Upper lobe of left lung (tissue), 6 donors: ENCODE measurements at places on chromosomes 7 and 10. TPM values are rescaled to one million over a fixed set of nuclear protein-coding genes. Genes with fewer than 3 reads are reported as not detected.

- no peak for DNase-seq
These were observed 309.3 kb upstream of the KCND2 start for GRCh38 chr7:119963654-119964053.

- DNase-seq: no peak
These were observed 64.7 kb downstream of the MKX start for GRCh38 chr10:27680691-27681605.

DNA sequence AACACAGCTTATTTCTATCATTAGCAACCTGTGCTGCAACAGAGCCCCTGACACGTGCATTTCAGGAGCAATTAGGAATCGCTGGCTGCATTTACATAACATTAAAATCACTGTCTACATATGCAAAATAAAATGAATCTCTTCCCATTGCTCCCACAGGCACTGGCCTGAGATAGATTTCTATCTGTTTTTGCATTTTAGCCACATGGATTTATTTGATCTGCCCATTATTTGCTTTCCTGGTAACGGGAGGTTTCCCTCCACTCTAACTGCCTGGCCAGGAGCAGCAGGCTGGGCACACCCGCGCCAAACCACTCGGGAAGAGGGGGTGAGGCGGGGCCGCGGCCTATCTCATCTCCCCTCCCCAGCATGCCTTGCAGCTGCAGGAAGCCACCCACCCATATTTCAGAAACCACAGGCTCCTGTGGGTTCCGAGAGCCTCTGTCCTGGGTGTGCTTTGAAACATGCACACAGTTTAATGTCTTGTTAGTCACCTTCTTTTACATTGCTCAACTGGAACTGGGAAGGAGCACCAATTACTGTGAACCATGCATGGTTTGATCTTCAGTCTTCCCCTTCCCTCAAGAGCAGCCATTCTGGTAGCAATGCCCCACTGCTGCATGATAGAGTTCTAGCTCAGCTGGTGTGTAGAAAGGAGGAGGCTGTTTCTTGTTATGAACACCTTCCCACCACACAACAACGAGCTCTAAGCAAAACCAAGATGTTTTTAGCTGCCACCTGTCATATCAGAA lies 37.7 kb upstream of the IKZF1 start:
- peak; percentile 83 for DNase-seq

The ADCY1 gene
- 1.0 TPM for total RNA-seq

DNA sequence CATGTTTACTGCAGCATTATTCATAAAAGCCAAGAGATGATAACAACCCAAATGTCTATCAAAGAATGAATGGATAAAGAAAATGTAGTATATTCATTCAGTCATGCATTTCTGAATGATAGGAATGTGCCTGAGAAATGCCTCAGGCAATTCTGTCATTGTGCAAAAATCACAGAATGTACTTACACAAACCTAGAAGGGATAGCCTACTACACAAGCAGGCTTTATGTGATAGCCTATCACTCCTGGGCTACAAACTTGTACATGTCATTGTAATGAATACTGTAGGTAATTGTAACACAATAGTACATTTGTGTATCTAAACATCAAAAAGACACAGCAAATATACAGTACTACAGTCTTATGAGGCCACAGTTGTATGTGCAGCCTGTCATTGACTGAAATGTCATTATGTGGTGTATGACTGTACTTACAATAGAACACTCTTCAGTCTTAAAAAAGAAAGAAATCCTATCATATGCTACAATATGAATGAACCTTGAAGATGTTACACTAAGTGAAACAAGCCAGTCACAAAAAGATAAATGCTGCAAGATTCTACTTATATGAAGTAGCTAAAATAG lies 141.8 kb upstream of the GPR22 start:
- no peak for DNase-seq

The MYPN gene
- total RNA-seq: not detected

DNA sequence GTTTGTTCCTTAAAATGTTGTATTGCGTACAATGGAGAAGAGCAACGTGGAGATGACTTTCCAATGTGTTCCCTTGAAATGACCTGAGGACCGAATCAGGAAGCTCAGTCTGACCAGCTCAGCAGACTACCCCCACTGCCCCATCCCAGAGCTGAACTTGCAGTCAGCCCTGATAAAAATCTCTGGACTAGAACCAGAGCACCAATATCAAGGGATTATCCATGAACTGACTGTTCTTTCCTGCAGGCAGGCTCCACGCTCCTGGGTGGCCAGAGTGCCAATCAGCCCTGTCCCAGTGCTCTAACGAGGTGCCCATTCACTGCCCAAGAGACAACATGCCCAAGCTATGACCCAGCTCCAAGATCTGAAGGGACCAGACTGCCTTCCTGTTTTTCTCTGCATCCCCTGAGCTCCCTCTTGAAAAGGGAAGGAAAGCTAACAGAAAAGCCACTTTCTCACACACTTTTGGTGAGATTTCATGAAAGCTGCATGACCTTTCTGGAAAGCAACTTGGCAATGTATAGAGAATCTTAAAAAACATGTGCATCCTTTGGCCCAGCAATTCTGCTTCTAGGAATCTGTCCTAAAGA lies 130.2 kb downstream of the KCNMA1 start:
- no peak for DNase-seq

The SPDYE11 gene
- not detected for total RNA-seq

The GARIN1A gene
- total RNA-seq: 24.1 TPM

The HTR7 gene
- total RNA-seq: not detected

The HOXA1 gene
- total RNA-seq: not detected

DNA sequence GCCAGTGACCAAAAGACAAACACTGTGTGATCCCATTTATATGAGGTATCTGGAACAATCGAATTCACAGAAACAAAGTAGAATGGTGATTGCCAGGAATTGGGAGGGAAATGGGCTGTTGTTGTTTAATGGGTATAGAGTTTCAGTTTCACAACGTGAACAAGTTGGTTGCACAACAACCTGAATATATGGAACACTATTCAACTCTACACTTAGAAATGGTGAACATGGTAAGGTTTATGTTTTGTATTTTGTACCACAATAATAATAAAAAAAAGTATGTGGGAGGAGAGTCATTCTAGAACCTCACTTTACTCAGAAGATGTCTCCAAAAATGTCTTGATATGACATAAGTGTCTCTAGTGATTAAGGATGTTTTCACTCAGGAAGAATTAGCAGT lies 85.2 kb upstream of the SGCE start:
- no peak for DNase-seq

- DNase-seq: no peak
These were observed 87.4 kb downstream of the ZNF467 start for GRCh38 chr7:149686011-149686410.

The CYP2E1 gene
- 1.5 TPM for total RNA-seq

- DNase-seq: no peak
These were observed 11.6 kb upstream of the FFAR4 start for GRCh38 chr10:93554760-93555432.

- no peak for DNase-seq
These were observed 15.2 kb downstream of the TMEM176B start for GRCh38 chr7:150784954-150785353.

The ETV1 gene
- total RNA-seq: 50.2 TPM

- peak; percentile 64 for DNase-seq
These were observed 13.9 kb downstream of the OSBPL3 start for GRCh38 chr7:24965831-24966708.

DNA sequence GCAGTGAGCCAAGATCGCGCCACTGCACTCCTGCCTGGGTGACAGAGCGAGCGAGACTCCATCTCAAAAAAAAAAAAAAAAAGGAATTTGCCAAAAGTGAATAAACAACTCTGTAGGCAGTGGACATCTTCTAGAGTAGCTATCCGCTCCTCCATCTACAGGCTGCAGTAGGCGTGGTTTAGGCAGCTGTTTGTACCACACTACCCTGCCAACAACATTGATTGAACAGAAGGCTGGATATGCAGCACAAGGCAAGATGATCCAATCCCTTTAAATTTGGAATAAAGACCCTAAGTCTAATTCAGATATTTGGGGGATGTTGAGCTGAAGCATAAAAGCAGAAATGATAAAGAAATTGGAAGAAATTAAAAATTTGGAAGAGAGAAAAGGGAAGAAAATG lies 141.6 kb downstream of the TES start:
- no peak for DNase-seq

The LRIT1 gene
- not detected for total RNA-seq

The NACAD gene
- 4.3 TPM for total RNA-seq

The ACTL6B gene
- total RNA-seq: not detected

The TRIM50 gene
- 0.55 TPM for total RNA-seq

- DNase-seq: no peak
These were observed 102.5 kb downstream of the TRIL start for GRCh38 chr7:28855538-28856217.

DNA sequence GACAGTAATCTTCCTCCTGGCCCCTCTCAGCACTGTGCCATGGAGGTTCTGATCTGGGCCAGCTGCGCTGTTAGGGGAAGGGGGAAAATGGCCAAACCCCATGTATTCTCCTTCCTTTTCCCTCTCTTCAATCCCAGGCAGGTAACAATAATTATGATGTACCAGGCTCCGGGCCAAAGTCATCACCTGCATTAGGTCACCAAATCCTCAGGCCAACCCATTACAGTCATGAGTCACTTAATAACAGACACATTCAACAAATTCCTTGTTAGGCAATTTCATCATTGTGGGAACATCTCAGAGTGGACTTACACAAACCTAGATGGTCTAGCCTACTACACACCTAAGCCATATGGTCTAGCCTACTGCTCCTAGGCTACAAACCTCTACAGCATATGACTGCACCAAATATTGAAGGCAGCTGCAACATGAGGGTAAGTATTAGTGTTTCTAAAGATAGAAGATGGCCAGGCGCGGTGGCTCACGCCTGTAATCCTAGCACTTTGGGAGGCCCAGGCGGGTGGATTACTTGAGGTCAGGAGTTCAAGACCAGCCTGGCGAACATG lies 2.2 kb upstream of the HSPB1 start:
- peak; percentile 78 for DNase-seq

DNA sequence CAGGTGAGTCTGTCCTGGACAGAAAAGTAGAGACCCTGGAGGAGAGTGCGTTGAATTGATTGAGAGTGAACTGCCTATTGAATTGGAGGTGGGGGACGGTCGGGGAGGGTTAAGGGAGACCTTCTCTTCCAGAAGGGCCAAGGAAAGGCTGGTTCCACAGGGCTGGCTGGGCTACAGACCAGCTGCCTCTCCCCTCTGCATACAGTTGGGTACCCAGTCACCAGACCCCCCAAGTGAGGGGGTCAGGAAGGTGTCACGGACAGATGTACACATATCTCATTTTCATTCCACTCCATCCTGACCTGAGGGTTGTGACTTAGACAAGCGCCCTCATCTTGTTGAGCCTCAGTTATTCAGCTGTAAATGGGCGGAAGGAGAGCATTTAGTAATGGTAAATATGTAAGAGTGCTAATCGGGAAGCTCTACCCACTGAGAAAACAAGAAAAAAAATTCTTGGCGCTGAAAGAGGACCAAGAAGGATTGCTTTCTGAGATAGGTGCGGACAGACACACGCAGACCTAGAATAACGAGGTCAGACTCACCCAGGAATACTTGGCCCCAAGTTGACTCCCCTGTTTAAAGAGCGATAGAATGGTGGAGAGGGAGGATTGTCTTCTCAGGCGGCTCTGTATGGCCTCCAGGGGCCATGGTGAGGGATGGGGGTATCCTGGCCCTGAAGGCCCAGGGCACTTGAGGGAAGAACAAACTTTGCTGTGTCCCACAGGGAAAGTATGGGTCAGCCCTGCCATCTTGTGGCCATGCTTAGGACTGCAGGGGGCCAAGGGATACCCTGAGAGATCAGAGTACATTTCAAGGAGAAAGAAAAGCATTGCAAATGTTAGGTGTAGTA lies 7.2 kb upstream of the MBL2 start:
- no peak for DNase-seq

- peak; percentile 46 for DNase-seq
These were observed 5.3 kb downstream of the EN2 start for GRCh38 chr7:155463114-155463811.

GRCh38 chr7:9507290-9507689 lies 1073.9 kb downstream of the NXPH1 start:
- no peak for DNase-seq

The ZNF488 gene
- total RNA-seq: 0.20 TPM

DNA sequence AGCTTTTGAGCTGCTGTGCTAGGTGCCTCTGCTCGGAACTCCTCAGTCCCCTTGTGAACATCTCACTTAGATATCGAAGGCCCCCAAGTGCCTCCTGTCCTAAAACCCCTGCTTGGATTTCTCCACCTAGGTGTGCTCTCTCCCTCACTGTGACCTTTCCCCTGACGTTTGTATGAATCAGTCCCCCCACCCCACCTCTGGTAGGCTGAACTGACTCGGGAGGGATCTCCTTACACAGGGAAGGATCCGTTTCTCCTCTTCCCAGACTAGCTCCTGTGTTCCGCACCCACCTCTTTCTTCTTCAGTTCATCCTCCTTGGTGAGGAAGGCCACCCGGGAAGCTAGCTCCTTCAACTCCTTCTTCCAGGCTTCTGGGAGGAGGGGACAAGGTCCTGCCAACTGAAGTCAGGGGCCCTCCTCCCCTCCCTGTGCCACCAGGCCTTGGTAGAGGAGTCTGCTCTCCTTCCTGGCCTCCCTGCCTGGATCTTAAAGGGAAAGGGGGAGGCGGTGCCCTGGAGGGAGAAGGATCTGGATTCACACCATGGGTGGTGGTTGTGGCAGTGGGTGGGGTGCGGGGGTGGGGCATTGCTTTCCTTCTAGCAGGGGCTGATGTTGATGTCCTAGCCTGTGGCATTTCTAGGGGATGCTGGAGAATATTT lies 6.8 kb downstream of the TBATA start:
- no peak for DNase-seq

DNA sequence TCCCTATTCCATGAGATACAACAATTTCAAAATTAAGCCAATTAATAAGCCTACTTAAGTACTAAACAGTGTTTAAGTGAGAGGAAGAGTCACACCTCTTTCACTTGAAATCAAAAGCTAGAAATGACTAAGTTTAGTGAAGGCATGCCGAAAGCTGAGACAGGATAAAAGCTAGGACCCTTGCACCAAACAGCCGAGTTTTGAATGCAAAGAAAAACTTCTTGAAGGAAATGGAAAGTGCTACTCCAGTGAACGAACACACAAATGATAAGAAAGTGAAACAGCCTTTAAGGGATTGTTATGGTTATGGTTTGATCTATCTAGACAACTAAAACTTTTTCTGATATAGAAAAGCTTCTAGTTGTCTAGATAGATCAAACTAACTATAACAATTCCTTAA lies 135.4 kb upstream of the KMT2E start:
- DNase-seq: no peak

GRCh38 chr10:71778071-71778825 lies 4.9 kb upstream of the VSIR start:
- DNase-seq: no peak

DNA sequence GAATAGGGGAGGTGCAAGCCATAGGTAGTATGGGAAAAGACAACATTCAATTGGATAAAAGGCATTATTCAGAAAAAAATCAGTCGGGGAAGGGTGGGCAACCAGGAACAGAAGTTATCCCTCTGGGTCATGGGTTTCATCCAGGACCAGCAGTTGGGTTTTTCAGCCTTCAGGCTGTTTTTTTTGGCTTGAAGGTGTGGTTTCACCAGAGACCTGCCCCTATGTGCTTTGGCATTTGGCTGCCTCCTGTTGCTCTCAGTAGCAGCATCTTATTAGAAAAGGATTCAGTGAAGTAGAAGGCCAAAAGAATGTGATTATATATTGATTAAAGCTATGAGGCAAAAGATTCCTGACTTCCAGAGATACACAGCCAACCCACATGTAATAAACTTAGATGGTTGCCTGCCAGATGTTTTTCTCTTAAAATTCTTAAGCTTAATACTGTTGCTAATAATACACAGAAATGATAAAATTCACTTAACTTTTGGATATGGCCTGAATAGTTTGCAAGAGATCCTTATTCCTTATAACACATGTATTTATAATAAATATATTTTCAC lies 251.7 kb upstream of the CSTF2T start:
- DNase-seq: no peak

The SFRP5 gene
- total RNA-seq: 14.9 TPM
